ENCODE measurements at places on chromosomes 6 and 20.

- no peak for DNase-seq
Measured at GRCh38 chr20:16147216-16147615, 426.0 kb downstream of the KIF16B start.

DNA sequence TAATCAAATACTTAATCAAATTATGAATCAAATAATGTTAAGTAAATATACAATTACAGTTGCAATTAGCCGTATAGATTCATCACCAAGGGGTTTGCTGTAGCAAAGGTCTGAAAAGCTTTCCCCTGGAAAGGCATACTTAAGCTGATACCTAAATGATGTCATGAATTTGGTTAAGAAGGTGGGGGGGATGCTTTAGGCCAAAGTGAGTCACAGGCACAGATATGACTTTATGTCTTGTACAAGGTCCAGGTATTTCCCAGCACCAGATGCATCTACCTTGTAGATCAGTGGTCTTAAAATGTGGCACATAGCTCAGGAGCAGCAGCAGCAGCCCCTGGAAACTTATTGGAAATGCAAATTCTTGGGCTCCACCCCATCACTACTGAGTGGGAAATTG lies 557.3 kb upstream of the CDH4 start:
- no peak for DNase-seq

- DNase-seq, result no peak
Measured at GRCh38 chr6:12621754-12622153, 94.8 kb upstream of the PHACTR1 start.

DNA sequence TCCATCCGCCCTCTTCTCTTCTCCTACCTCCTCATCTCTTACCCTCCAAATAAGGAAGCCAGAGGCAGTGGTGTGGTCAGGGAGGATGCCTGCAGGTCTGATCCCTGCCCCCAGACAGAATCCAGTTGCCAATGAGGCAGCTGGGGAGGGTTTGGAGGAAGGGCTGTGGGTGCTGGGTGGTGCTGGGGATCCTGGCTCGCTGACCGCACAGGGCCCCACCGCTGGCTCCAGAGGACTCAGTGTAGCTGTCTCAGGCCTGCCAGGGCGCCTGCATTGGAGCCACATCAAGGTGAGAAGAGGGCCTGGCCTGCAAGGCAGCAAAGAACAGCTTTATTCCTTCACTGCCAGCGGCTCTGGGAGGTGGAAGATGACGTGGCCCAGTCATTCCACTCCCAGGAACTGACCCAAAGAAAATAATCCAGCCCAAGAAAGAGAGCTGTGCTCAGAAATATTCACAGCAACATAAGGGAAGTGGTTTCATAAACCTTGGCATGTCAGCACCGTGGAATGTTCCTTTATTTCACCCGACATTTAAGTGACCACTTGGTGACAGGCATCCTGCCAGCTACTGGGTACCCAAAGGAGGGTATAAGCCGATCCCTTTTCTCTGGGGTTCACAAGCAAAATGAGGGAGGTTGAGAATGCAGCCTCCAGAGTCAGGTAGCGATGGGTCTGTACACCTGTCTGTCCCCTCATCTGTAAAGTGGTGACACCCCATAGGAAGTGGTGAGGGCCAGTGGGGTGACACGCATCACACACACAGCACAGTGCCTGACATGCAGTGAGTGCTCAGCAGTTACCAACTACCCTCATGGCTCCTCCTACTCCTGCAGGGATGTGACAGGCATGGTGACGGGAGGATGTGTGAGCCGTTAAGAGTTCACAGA lies 125.1 kb downstream of the SNX5 start:
- no peak for DNase-seq

DNA sequence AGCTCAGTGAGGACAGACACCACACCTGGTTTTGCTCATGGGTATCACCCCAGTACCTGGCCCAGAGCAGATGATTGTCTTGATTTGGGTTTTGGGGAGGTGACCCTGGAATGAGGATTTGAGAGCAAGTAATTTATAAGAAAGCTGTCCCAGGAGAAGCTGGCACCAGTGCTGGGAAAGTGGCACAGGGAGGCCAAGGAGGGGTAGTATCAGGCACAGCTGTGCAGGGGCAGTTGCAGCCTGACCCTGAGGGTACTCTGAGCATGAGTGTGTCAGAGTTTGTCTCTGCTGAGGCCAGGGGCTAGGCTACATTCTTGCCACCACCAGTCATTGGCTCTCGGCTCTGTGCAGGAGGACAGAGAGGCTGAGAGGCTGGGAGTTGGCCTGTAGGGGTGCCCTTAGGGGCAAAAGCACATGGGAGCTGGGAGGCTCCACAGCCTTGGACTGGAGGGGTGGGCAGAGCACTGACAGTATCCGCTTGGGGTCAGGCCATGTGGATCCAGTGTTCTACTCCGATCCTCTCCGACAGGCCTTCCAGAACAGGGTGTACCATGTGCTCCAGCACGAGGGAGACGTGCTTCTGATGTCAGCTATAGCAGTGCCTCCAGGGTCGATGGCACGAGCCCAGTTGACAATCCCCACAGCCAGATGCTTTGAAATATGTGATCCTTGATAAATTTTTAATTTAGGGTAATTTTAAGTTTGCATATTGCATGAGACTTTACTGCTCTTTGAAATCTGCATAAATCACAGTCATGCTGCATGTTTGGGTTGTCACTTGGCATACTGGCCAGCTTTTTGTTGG lies 121.3 kb downstream of the PHACTR3 start:
- DNase-seq, result no peak

DNA sequence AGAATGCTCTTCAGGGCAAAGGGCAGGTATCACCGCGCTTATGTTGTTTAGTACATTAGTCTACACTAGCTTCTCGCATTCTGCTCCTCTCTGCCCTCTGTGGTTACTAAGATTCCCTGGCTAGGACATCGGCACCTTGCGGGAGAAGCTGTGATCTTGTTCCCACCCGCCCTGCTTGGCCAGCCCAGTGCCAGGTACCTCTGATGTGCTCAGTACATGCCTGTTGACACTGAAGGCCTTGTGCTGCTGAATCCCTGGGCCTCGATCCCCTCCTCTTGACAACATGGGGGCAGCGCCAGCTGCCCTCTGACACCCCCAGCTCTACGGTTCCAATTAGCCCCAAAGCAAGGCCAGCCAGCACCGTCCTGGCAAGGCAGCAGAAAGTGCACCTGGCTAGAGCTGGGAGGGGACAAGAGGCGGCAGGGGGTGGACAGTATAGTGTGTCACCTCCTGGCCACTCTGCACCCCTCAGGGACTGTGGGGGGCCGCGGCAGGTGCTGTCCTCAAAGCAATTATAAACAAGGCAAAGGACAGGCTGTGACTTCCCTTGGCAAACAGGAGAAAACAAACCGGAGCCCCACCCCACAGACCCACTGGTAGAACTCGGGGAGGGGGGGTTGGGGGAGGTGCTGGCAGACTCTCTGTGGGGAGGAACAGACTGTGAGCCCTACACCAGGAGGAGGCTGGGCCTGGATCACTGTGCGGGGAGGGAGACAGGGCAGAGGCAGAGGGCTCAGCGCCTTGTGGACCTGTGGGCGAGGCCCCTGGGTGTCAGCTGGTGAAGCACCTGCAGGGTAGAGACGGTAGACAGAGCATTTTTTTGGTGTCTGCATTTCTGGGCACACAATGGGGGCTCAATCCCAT lies 7.1 kb downstream of the TFEB start:
- no peak for DNase-seq

DNA sequence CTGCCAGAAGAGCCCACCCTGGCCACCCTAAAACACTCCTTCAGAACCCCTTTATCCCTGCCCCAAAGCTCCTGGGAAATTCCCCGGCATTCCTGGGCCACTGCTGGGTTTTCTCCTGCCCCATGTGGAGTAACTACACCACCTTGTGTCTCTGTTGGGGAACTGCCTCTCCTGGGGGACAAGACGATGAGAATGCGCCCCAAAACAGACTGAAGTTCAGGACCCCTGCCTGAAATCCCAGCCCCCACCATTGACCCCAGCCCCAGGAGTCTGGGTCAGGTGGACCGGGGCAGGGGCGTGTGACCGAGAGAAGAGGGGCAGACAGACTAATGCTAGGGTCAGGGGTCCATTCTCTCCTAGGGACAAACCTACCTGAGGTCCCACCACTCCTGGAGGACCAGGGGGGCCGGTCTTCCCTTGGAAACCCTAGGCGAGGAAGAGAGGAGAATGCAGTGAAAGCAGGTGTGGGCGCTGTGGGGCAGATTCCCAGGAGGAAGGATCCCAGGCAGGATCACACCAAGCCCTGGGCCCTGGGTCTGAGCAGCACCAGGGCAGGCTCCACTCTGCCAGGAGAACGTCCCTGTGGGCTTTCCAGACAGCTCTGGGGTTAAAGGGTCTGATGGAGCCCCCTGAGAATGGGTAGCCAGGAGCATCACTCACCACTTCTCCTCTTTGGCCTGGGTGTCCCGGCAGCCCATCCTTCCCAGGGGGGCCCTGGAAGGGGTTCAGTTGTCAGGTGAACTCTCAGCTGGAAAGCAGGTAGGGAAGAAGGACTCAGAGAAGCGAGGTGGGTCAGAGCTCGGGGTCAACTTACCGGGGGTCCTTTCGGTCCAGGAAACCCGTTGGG lies 19.4 kb downstream of the COL11A2 start:
- DNase-seq, result peak; percentile 47

DNA sequence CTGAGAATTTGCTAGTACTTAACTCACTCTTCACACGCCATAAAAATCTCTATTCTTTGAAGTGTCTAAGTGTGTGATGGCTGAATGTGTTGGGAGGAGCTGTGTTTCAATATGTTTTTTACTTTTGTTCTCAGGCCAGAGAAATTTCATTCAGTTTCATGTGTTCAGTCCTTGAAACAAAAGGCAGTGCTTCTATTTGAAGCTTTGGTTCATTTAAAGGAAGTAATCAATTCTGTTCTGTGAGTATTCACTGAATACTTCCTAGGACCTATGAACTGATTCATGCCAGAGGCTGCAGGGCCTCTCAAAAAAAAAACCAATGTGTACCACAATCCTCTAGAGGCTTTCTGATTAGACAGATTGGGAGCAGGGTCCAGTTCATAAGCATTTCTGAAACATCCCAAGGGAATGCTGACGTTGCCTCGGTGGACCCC lies 12.4 kb upstream of the F13A1 start:
- DNase-seq, result no peak

DNA sequence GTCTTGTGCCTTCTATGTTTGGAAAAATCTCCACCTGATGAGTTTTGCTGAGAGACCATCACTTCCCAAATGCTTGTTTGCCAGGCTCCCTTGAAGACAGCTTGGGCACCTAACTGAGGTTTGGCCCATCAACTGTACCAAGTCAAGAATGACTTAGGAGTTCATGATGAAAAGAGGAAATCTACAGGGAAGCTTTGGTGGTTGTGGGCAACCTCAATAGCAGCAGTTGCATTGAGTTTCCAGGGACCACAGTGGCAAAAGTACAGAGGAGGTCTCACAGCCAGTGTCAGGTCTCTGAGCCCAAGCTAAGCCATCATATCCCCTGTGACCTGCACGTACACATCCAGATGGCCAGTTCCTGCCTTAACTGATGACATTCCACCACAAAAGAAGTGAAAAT lies 49.7 kb upstream of the PHACTR1 start:
- no peak for DNase-seq

DNA sequence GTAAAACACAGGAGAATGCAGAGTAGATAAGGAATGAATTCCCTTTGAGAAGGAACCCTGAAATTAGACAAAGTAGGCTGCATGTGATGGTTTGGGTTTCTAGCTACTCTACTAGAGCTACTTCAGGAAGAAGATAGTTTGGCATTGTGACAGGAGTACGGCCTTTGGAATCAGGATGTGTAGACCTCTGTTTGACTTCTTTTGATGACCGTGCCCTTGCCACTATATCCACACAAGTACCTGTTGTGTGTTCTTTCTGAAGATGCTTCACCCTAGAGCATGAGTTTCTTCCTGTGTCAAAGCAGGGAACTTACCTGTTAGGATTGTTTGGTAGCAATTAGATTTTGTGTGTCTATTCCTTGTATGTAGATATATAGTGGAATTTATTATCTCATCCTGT lies 41.7 kb downstream of the CD2AP start:
- DNase-seq, result no peak

DNA sequence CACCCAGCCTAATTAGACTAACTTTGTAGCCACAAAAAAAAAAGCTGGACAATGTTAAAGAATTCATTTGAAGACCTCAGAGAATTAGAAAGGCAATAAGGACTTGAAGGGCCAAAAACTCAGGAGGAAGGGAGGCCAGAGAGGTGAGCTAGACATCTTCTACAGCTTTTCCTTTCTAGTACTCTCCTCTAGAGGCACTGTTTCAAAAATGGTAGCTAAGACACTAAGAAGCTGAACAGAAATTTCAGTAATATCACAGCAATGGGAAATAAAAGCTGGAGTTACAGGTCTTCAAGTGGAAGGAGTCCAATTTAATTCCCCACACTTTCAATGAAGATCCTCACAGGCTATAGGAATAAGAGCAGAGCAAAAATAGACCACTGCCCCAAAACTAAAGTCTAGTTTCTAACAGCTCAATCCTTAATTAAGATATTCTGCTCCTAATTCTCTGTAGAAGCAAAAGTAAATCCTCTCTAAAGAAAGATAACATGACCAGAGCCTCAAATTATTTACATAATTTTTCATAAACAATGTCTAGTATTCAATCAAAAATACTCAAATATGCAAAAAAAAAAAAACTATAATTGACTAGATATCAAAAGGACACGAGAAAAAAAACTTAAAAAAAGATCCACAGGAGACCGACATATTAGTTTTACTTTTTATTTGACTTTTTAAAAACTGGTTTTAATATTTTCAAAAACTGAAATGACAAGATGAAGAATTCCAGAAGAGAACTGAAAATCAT lies 63.7 kb downstream of the RNGTT start:
- DNase-seq, result no peak

DNA sequence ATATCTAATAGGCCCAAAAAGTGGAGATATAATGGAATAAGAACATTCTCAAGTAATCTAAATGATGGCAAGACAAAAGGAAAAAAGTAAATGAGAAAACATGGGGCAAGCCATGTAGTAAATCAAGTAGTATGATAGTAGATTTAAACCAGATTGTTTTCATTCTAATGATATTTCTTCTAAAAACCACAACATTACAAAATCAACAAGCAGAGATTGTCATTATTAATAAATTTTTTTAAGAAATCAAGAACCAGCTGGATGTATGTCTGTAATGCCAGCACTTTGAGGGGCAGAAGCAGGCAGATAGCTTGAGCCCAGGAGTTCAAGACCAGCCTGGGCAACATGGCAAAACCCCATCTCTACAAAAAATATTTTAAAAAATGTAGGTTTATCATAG lies 155.0 kb downstream of the RNGTT start:
- no peak for DNase-seq

DNA sequence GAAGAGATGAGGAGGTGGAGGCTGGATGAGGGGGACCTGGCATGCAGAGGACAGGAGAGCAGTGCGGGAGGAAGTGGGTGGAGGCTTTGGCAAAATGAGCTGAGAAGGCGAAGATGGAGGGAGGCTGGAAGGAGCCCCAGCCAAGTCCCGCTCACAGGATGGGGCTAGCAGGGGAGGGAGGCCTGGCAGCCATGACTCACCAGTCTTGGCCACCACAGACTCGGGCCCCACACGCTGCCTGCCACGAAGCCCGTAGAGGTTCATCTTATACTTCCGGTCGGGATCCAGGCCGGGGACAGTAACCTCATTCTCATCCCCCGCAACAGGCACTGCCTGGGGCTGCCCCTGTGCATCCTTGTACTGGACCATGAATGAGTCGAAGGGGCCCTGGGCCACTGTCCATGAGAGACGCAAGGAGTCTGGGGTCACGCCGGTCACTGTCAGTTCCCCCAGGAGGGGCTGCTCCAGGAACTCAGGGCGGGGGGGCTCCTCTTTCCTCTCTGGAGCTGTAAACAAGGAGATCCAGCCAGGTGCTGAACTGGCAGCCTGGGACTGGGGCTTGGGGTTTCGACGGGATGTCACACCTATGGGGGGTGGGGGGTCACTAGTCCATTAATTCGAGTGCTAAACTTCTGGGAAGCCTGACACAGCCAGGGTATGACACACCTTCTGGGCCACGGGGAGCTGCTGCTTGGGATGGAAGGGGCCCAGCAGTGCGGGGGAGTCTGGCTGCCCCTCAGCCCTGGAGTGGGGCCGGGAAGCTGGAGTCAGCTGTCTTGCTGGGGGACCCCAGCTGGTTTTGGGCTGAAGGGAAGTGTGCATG lies 27.8 kb downstream of the TNXB start:
- DNase-seq, result no peak

Data from GM18507 (cell line).